ENCODE measurements at places on chromosomes 11 and 22. TPM values are rescaled to one million over a fixed set of nuclear protein-coding genes. Genes with fewer than 3 reads are reported as not detected.
A peak's percentile ranks its signal among the peaks of the same experiment; 100 is the strongest.

MOV10L1 gene
- total RNA-seq, result 1.1 TPM

CLMP gene
- not detected for total RNA-seq

HTR3A gene
- total RNA-seq, result not detected

DRICH1 gene
- total RNA-seq, result not detected

OR52W1 gene
- total RNA-seq, result not detected

MFNG gene
- total RNA-seq, result 215 TPM

TBRG1 gene
- 34.0 TPM for total RNA-seq

RAB3IL1 gene
- total RNA-seq, result not detected

SLC25A1 gene
- 106 TPM for total RNA-seq

- DNase-seq, result no peak
These were observed 69.7 kb upstream of the MYOD1 start for GRCh38 chr11:17649696-17650095.

DNA sequence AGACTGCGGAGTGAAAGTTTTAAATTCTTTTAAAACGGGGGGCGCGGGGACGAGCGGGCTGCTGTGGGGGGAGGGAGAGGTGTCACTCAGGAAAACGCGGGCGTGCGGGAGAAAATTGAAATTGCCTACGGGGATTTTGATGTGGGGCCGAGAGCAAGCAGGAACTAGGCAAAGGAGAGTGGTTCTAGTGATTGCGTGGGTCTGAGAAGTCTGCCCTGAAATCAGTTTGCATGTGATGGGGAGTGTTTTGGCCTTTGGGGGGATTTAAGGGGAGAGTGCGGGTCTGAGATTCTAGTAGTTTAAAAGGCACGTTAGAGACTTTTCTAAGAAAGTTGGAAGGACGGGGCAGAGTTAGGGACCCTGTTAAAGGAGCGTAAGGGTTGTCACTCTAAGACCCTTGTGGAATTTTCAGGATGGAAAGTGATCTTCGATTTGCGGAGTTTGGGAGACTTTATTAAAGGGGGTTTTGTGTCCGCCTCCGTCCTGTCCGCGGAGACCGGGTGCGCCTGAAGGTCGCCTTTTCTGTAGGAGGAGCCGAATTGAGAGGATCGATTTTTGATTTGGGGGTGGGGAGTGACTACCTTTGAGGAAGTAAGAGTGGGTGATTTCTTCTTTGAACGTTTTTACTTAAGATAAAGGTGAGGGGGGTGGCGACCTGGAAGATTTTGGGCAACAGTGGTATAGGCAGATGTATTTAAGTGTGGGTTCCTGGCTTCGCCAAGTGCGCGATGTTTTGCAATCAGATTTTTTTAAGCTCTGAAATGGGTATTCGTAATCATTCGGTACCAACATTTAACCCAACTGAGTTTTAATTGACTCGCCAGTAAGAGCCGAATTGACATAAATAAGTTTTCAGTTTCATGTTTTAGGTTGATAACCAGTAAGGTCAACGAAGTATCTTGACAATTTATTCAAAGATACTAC, 1.1 kb downstream of the EED start:
- peak; percentile 14 for DNase-seq

GRCh38 chr11:84685976-84686375, 941.2 kb downstream of the DLG2 start:
- DNase-seq, result no peak

- DNase-seq, result no peak
These were observed 60.8 kb downstream of the SLC25A17 start for GRCh38 chr22:40758390-40758789.

DNA sequence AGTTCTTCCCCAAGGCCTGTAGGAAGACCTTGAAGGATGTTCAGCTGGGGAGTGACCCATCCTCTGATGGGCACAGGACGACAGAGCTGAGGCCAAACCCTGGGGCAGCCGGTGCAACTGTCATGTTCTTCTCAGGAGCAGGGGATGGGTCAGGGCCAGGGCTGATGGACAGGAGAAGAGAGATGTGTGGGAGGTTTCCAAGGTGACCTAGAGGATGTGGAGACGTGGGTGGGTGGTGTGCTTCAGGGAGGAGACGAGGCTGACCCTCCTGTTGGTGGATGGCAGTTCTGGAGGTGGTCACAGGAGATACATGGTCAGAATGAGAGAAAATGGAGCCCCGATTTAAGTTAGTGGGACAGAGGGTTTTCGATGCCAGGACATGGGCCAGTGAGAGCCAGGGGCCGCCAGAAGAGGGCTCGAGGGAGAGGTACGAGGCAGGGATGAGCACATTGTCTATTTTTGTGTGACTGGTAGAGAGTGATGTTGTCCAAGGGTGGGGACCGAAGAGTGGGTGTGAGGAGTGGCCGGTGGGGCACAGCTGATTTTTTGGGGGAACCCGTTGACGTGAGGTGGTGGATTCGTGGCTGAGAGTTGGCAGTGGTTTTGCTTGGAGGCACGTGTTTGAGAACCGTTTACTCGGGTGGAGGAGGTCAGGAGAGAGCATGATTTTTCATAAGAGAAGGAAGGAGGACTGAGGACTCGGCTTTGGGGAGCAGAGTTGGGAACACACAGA, 14.6 kb downstream of the TBC1D22A start:
- no peak for DNase-seq

GRCh38 chr11:61303725-61304124, 8.6 kb upstream of the VWCE start:
- DNase-seq, result no peak

GRCh38 chr11:47268448-47269001, 1.4 kb upstream of the MADD start:
- DNase-seq, result no peak

DNA sequence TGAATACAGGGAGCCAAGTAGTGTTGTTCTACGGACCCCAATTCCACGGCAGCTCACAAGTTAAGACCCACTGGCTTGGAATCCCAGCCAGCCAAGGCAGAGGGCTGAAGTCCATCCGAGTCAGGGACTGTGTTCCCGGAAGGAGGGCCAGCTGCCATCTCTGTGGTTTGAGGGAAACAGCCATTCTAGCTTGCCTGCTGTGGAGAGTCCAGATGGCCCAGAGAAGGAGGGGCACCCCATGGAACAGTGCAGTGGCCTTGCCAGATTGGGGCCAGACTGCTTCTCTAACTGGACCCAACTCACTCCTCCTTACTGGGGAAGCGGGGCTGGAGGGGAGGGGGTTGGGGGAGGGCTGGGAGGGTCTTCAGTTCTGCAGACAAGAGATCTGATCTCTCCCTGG, 156.4 kb downstream of the FAM181B start:
- no peak for DNase-seq

DNA sequence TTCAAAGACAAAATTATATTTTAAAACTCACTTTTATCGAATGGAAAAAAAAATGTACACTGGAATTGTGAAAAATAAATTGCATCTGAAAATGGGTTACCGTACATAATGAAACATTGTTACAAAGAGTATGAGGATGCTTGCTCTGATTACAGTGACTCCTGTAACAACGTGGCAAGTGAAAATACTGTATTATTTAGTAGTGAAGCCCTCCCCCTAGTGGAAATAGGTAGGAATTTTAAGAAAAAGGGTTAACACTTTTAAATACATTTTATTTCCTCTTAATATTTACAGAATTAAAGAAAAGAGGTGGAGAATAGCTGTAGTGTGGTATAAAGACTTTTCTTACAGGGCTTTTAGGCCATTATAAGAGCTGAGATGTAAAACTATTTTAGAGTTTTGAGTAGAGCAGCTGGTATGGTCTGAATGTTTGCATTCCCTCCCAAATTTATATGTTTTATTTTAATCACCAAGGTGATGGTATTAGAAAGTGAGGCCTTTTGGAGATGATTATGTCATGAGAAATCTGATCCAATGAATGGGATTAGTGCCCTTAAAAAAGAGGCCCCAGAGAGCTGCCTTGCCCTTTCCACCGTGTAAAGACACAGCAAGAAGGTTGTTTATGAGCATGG, 25.2 kb downstream of the FAM76B start:
- DNase-seq, result peak; percentile 67

DNA sequence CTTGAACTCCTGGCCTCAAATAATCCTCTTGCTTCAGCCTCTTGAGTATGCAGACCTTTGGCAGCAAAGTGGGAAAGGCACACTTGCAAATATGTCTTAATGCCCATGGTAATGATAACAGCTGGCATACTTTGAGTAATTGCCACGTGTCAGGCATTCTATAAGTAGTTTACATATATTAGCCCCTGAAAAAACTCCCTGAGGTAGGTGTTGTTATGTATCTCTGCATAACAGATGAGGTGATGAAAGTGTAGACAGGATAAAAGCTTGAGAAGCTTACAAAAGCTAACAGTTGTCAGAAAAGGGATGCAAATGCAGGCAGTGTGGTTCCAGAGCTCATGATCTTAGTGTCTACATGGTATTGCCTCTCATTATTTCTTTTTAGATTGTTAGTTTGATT, 291.1 kb upstream of the C11orf87 start:
- DNase-seq, result no peak

DNA sequence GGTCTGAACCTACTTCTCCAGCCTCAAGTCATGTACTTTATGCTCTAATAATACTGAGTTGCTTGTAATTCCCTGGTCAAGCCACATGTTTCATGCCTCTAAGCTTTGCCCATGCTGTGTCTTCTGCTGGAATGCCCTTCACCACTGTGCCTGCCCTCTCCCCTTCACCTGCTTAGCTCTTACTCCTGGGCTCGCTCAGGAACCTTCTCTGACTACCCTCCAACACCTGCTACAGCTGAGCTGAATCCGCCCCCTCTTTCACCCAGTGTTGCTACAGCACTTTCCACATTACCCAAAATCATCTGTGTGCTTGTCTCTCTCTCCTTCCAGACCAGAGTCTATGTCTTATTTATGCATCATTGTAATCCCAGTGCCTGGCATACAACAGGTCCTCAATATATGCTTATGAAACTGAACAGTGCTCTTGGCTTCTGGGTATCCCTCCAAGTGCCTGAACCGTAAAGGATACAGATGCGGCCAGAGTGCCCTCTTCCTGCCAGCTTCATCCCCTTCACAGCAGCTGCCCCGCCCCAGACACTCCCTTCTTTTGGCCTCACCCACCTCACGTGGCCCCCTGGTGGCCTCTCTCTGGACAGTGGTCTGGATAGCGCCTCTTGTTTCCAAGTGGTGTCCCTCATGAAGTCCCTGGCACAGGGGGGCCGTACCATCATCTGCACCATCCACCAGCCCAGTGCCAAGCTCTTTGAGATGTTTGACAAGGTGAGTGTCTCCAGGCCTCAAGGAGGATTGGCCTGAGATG, 7.1 kb downstream of the ABCG4 start:
- peak; percentile 45 for DNase-seq

GRCh38 chr11:44205352-44205751, 104.6 kb downstream of the ALX4 start:
- no peak for DNase-seq

- DNase-seq, result no peak
These were observed 14.3 kb upstream of the EFCAB6 start for GRCh38 chr22:43826142-43827002.

GRCh38 chr11:10908215-10908951, 50.5 kb upstream of the ZBED5 start:
- no peak for DNase-seq

- DNase-seq, result no peak
These were observed 33.1 kb upstream of the ADORA2A start for GRCh38 chr22:24394254-24394653.

DNA sequence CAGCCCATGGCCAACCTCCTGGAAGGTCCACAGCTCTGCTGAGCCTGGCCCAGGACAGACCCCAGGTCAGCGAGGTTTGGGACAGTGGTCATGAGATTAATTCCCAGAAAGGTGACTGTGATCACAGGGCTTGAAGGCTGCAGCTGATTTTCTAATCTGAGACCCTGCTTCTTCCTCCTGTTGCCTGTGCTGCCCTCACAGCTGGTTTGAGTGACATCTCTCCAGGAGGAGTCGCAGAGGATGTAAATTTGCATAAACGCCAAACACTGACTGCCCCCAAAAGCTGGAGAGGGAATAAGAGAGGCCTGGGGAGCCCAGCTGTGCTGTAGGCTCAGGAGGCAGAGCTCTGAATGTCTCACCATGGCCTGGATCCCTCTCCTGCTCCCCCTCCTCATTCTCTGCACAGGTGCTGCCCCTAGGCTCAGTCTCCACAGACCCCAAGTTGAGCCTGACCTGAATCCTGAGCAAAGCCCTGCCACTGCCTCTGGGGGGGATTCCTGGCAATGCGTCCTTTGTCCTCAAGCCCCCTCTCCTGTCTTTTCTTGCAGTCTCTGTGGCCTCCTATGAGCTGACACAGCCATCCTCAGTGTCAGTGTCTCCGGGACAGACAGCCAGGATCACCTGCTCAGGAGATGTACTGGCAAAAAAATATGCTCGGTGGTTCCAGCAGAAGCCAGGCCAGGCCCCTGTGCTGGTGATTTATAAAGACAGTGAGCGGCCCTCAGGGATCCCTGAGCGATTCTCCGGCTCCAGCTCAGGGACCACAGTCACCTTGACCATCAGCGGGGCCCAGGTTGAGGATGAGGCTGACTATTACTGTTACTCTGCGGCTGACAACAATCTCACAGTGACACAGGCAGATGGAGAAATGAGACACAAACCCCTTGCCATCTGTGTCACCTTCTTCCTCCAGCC, 23.8 kb downstream of the GGTLC2 start:
- peak; percentile 74 for DNase-seq

DNA sequence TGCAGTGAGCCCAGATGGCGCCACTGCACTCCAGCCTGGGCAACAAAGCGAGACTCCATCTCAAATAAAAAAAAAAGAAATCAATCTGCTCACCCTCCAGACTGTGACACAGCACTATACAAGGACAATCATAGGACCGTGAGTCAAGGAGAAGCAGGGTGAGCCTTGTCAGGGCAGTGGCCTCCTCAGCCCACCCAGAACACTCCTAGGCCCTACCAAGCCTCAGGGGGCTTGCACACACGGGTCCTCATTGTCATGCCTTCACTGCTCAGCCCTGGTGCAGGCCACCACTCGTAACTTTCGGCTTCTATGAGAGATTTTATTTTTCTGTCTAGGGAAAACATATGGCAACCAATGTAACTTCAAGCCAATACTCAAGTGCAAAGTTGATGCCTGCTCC, 35.8 kb downstream of the DGCR2 start:
- no peak for DNase-seq

DNA sequence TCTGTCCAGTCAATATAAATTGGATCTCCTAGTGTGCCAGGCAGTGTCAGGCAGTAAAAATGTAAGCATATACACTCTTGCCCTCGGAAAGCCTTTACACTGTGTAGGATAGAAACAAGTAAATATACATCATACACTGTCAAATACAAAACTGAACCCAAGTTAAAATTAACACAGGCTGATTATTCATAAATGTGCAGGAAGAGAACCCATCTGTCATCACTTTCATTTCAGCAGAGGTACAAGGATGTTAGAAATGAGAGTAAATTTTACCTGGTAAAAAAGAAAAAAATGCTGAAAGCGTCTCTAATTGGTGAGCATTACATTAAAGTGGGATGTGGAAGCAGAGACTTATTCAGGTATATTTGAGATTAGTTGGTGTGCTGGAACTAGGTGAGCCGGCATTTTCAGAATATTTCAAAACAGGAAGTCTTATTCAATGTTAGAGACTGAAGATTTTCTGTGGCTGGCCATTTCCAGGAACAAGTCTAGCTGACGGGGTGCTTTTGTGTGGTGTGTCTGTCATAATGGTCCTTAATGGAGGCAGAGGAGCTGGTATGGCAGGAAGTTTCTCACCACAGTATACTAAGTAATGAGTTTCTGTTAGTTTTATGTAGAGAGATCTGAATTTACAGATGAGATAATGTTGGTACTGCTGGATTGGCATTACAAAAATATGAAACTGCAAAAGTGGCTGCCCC, 192.6 kb downstream of the CASP12 start:
- peak; percentile 77 for DNase-seq

GRCh38 chr11:104668797-104669463, 229.3 kb downstream of the CASP12 start:
- no peak for DNase-seq

GRCh38 chr11:117178210-117179034, at the start of gene SIDT2:
Gene SIDT2, plus strand, starts transcription at chr11:117178743. Its CDS starts 521 bp downstream, at chr11:117179264.
- peak; percentile 96 for DNase-seq
